ENCODE measurements at places on chromosomes 12 and 14.

GRCh38 chr14:37584211-37585100 lies 10.6 kb downstream of the FOXA1 start:
- DNase-seq: no peak

GRCh38 chr12:16112612-16113560 lies 164.6 kb downstream of the SLC15A5 start:
- no peak for DNase-seq

- DNase-seq: no peak
Measured at GRCh38 chr12:111174251-111174960, 194.5 kb downstream of the PHETA1 start.

DNA sequence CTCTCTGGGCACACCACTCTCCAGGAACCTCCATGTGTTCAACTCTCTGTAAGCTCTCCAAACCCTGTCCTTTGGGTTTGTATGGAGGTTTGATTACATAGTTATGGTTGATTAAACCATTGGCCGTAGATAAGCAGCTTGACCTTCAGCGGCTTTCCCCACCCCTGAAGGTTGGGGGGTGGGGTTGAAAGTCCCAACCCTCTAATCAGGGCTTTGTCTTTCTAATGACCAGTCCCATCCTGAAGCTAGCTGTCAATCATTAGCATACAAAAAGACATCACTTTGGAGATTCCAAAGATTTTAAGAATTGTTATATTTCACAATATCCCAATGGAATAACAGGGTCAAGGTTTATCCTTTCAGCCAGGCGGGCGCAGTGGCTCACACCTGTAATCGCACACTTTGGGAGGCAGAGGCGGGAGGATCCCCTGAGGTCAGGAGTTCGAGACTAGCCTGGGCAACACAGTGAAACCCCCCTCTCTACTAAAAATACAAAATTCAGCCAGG lies 8.4 kb downstream of the FAM186A start:
- DNase-seq: no peak

GRCh38 chr14:36925094-36925493 lies 247.3 kb downstream of the SLC25A21 start:
- no peak for DNase-seq

All from COR-L47 (cell line).